ENCODE measurements at places on chromosomes 6 and 20.
A peak's percentile ranks its signal among the peaks of the same experiment; 100 is the strongest.

DNA sequence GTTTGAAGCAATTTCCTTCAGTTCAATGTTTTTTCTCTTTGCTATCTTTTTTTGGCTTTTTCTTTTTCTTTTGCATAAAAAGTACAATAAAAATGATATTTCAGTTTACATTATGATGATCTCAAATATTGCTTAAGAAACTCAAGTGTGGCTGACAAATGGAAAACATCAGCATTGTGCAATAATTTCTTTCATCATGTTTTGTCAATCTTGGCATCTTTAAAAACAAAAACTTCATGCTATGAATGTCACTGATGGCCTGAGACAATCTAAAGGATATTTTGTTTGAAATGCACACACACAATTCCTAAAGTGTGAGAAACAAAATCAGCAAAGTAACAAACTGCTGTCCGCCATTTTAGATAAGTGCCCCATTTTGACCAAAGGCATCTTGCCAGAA is 13.9 kb upstream of the MTCL3 start:
- H3K27me3 ChIP-seq = no peaks in the 10 kb centered on the region
- H3K4me1 ChIP-seq = no peaks in the 10 kb centered on the region
- DNase-seq = no peak
- no peak overlapping the region for H3K4me3 ChIP-seq

DNA sequence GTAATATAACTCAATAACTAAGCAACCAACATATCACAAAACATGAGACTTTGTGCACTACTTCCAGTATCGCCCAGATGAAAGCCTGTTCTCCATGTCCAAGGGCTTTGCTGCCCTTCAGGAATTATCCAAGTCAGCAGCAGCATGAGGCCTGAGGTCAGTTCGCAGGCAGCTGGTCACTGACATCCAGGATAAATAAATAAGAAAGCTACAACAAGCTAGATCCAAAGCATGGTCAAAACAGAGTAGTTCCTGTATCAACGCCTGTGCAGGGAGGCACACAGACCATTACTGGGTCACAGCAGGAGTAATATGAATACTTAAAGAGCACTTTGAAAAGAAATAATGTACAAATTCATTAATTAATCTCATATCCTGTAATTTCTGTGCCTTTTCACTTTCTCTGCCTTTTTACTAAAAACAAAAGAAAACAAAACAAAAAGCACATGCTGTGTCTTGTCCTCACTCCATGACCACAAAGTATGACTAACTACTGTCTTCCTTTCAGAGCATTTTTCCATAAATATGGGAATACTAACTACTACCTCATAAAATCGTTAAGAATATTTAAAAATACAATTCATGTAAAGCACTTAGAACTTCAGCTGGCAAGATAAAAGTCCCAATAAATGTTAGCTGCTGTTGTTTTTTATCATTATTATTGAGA is 374.9 kb upstream of the IRAK1BP1 start:
- H3K4me1 ChIP-seq = peaks cover 16% of the 10 kb centered on the region
- no peaks in the 10 kb centered on the region for H3K36me3 ChIP-seq
- DNase-seq = peak; percentile 44
- no peak overlapping the region for H3K4me3 ChIP-seq

- peak; percentile 92 for DNase-seq
- H3K4me3 ChIP-seq = no peak overlapping the region
- H3K27ac ChIP-seq = peak overlapping the region; percentile 85
- H3K27me3 ChIP-seq = no peaks in the 10 kb centered on the region
Observed at GRCh38 chr6:36853325-36853724, 14.1 kb upstream of the CPNE5 start.

GRCh38 chr6:144215402-144215931 is 65.2 kb downstream of the STX11 start:
- peak overlapping the region; percentile 82 for H3K4me3 ChIP-seq
- peak overlapping the region; percentile 94 for H3K27ac ChIP-seq

- peaks cover 37% of the 10 kb centered on the region for H3K4me1 ChIP-seq
- no peaks in the 10 kb centered on the region for H3K27me3 ChIP-seq
- H3K4me3 ChIP-seq = peak overlapping the region; percentile 56
- no peaks in the 10 kb centered on the region for H3K36me3 ChIP-seq
Observed at GRCh38 chr6:143405373-143406154, 44.9 kb downstream of the ADAT2 start.

DNA sequence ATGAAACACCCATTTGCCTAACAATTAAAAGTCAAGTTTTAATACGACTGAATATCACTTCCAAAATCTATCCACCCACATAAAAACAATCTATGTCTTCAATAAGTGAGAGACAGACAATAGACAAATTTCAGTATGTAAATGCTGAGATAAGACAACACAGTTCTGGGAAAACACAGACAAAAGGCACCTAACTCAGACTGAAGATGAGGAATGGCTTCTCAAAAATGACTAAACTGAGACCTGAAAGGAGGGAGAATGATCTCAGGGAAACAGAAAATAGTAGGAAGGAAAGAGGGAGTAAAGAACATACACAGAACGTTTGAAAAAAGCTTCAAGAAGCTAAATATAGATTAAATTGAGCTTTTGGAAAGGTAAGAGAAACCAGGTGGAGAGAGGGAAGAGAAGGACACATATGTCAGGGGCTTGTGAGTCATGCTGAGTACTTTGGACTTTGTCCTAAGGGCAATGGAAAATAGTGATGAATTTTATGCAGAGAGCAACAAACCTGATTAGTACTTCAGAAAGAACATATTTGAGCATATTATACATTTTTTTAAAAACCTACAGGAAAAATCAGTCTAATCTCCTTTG is 16.1 kb downstream of the LMBRD1 start:
- peak; percentile 9 for DNase-seq
- no peaks in the 10 kb centered on the region for H3K36me3 ChIP-seq
- H3K4me3 ChIP-seq = no peak overlapping the region
- no peaks in the 10 kb centered on the region for H3K27me3 ChIP-seq
- no peak overlapping the region for H3K27ac ChIP-seq

- H3K4me3 ChIP-seq = no peak overlapping the region
- no peaks in the 10 kb centered on the region for H3K27me3 ChIP-seq
- H3K36me3 ChIP-seq = no peaks in the 10 kb centered on the region
- DNase-seq = peak; percentile 40
- H3K4me1 ChIP-seq = peaks cover 13% of the 10 kb centered on the region
Observed at GRCh38 chr6:145688493-145688905, 46.8 kb downstream of the EPM2A start.

GRCh38 chr6:99629293-99629692 is 22.7 kb downstream of the PRDM13 start:
- DNase-seq = no peak
- no peak overlapping the region for H3K27ac ChIP-seq

- H3K27ac ChIP-seq = no peak overlapping the region
- H3K36me3 ChIP-seq = no peaks in the 10 kb centered on the region
- no peaks in the 10 kb centered on the region for H3K27me3 ChIP-seq
- no peak for DNase-seq
Observed at GRCh38 chr6:170237999-170238740, 52.7 kb downstream of the DLL1 start.

DNA sequence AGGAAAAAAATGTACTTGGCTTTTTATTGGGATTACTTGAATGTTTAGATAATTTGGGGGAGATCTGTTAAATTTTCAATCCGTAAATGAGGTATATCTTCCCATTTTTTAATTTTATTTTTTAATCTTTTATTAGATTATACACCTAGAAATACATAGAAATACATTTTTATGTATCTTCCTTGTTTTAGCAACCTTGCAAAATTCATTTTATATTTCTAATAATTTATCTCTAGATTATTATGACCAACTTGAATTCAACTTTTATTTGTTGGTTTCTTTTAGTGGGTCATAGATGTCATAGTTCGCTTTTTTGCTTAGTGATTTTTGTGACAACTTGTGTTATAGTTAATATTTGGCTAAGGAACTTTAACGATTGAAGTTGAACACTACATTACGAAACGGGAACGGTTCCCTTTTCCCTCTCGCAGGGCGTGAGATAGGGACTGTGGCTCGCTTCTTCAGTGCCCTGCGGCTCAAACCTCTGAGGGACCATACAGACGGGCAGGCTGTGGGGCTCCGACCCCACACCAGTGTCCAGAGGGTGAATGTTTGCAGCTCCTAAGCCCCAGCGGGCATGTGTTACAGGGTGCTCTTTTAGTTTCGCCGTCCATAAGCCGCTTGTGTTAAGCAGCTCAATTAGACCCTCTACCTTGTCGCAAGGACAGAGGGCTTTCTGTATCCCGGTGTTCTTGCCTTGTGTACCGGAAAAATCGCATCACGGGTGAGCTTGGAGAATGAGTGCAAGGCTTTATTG is 53.8 kb downstream of the PRND start:
- DNase-seq = no peak
- H3K4me3 ChIP-seq = no peak overlapping the region
- no peak overlapping the region for H3K27ac ChIP-seq
- no peaks in the 10 kb centered on the region for H3K27me3 ChIP-seq
- H3K36me3 ChIP-seq = no peaks in the 10 kb centered on the region

GRCh38 chr20:23257848-23258746 is 92.5 kb upstream of the NXT1 start:
- H3K4me1 ChIP-seq = peaks cover 26% of the 10 kb centered on the region
- H3K4me3 ChIP-seq = no peak overlapping the region

GRCh38 chr6:132466952-132467351 is 46.0 kb downstream of the STX7 start:
- peak; percentile 83 for DNase-seq
- peak overlapping the region; percentile 35 for H3K27ac ChIP-seq
- H3K4me1 ChIP-seq = peaks cover 40% of the 10 kb centered on the region
- no peaks in the 10 kb centered on the region for H3K27me3 ChIP-seq
- H3K36me3 ChIP-seq = peaks cover 67% of the 10 kb centered on the region

DNA sequence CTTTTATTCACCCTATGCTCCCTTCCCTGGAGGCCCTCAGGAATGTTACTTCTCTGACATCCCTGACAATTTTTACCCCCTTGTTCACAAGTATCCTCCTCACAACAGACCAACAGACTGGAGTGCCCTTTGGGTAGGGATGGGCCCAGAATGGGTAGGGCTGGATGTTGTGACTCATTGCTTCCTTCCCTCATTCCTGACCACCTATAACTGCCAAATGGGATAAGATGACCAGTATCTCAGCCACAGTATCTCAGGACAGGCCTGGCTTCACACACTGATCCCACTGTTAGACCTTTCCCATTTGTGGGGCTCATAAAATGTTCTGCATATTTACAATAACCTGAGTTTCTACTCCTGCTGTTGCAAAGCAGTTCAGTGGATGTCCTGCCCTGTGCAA is 223.0 kb upstream of the LRFN2 start:
- H3K4me1 ChIP-seq = 0 out of 2 replicates have a peak, but pooled peaks cover 8% of the 10 kb centered on the region
- H3K27me3 ChIP-seq = no peaks in the 10 kb centered on the region
- H3K4me3 ChIP-seq = no peak overlapping the region
- peak; percentile 41 for DNase-seq
- no peaks in the 10 kb centered on the region for H3K36me3 ChIP-seq

DNA sequence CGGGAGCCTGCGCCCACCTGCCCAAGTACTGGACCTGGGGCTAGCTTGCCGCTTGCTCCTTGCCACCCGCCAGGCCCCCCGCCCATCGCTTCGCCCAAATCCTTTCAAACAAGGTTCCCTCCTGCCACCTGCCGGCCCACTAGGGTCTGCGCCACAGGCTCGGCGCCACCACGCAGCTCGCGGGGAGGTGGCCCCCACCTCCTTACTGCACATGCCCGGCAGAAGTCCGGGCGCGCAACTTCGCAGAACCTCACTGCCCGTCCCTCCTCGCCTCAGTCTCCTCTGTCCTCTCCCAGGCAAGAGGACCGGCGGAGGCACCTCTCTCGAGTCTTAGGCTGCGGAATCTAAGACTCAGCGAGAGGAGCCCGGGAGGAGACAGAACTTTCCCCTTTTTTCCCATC is 11.2 kb downstream of the GNAS-AS1 start:
- H3K27ac ChIP-seq = no peak overlapping the region
- peak overlapping the region; percentile 48 for H3K4me3 ChIP-seq
- peaks cover 44% of the 10 kb centered on the region for H3K27me3 ChIP-seq
- peak; percentile 52 for DNase-seq

GRCh38 chr6:134115715-134116074 is 63.3 kb upstream of the SLC2A12 start:
- no peak for DNase-seq
- no peak overlapping the region for H3K4me3 ChIP-seq
- no peak overlapping the region for H3K27ac ChIP-seq

GRCh38 chr6:132215805-132216204 is 185.5 kb downstream of the MOXD1 start:
- H3K27ac ChIP-seq = no peak overlapping the region
- H3K27me3 ChIP-seq = no peaks in the 10 kb centered on the region
- no peak overlapping the region for H3K4me3 ChIP-seq

GRCh38 chr20:25012616-25013189 is 20.2 kb upstream of the APMAP start:
- H3K4me3 ChIP-seq = no peak overlapping the region
- no peaks in the 10 kb centered on the region for H3K4me1 ChIP-seq
- no peak for DNase-seq
- H3K27me3 ChIP-seq = no peaks in the 10 kb centered on the region
- H3K36me3 ChIP-seq = no peaks in the 10 kb centered on the region
- no peak overlapping the region for H3K27ac ChIP-seq

- peak overlapping the region; percentile 26 for H3K27ac ChIP-seq
- H3K4me1 ChIP-seq = 0 out of 2 replicates have a peak, but pooled peaks cover 3% of the 10 kb centered on the region
- DNase-seq = peak; percentile 83
- no peaks in the 10 kb centered on the region for H3K27me3 ChIP-seq
- H3K36me3 ChIP-seq = no peaks in the 10 kb centered on the region
- H3K4me3 ChIP-seq = no peak overlapping the region
Observed at GRCh38 chr20:16528078-16528477, 45.2 kb downstream of the KIF16B start.

DNA sequence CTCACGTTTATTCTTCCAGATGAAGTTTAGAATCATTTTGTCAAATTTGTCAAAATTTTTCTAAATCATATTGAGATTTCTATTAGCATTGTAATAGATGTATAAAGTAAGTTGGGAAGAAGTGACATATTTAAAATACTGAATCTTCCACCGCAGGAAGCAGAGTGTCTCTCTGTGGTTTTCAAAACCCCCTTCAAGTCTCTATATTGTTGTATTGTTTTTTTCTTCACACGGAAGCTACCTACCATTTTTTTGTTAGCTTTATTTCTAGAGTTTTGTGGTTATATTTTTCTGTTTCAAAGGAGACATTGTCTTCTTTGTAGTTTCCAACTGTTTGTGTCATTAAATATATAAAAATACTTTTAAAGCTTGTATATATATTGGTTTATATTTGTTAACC is 188.6 kb downstream of the ZDHHC14 start:
- no peak overlapping the region for H3K4me3 ChIP-seq
- no peaks in the 10 kb centered on the region for H3K36me3 ChIP-seq
- DNase-seq = no peak
- H3K27ac ChIP-seq = no peak overlapping the region
- H3K4me1 ChIP-seq = no peaks in the 10 kb centered on the region

DNA sequence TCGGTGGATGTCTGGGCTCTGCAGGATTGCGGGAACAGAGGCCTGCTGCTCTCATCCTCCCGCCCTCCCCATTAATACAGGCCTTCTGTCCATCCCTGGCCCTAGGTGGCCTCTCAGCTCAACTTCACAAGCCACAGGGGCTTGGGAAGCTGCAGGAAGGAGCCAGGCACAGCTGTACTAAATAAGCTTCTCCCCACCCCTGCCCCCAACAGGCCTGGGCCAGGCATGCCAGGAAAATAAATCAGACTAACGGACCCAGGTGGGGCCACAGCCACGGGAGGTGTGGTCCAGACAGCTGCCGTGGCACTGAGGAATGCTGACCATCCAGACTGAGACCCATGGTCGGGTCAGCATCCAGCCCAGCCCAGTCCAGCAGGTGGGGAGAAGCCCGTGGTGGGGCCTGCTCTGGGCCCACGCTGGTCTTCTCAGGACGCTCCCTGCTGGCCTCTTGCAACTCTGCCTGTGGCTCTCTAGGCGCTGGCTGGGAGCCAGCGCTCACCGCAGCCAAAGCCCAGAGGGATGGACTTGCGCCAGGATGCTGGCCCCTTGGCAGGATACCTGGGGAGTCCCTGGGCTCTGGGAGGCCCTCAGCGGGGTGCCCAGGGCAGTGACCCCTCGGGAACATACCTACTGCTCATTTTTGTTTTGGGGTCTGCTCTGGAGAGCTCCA is 8.6 kb upstream of the YTHDF1 start:
- no peak overlapping the region for H3K27ac ChIP-seq
- H3K36me3 ChIP-seq = no peaks in the 10 kb centered on the region
- H3K4me1 ChIP-seq = no peaks in the 10 kb centered on the region
- H3K4me3 ChIP-seq = no peak overlapping the region

All from GM23248 (cell line).